NCI-H2171 treated with DMSO at 0.1 percent for 48 hours (cell line): ENCODE measurements at places on chromosomes 6 and 20.

DNA sequence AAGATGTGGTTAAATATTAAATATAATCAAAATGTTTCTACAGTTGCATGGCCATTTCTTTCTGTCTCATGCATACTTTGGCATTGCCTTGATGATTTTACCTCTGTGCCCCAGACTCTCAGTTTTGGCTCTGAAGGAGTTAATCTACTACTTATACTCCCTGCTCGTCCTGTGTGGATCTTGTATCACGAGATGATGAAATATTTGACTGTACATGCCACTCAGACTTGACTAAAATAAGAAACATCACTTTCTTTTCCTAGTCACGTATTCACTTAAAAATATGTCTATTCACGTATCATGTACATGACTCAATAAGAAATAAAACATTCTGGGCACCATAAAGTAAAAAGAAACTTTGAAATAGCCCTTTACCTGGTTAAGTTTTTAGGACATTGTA is 397.7 kb downstream of the RFPL4B start:
- DNase-seq, result no peak

GRCh38 chr6:114339706-114340105 is 3.1 kb downstream of the HS3ST5 start:
- DNase-seq, result no peak

DNA sequence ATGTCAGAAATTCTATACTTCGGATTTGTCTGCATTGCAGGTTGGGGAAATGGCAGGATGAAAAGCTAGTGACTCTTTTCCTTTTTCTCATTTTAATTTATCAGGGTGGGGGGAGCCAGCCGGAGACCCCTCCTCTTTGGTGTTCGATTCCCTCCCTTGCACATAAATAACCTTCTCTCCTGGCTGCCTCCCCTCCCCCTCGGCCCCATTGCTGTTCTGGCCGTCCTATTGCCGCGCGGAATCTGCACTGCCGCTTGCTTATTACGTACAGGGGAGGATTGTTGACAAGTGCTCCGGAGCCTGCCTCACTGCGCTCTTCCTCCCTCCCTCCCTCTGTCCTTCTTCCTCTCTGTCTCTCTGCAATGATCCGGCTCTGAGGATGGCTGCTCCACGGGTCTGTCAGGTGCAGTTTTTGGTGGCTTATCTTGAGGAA is 154.7 kb downstream of the JARID2 start:
- DNase-seq, result peak; percentile 80

DNA sequence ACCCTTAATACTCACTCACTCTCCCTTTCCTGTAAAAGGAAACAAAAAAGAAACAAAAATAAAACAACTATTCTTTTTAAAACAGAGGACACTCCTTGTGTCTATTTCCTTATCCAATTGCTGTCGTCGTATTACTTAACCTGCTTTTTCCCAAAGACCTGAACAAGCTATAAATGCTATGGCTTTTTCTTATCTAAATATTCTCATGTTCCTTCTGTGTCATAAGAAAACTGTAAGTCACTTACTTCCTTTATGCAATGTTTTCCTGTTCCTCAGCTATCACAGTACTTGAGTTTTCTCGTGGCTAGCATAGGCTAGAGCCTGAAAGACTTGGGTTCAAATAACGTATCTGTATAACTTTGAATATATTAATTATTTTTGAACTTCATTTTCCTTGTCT is 99.2 kb downstream of the IRAK1BP1 start:
- no peak for DNase-seq

DNA sequence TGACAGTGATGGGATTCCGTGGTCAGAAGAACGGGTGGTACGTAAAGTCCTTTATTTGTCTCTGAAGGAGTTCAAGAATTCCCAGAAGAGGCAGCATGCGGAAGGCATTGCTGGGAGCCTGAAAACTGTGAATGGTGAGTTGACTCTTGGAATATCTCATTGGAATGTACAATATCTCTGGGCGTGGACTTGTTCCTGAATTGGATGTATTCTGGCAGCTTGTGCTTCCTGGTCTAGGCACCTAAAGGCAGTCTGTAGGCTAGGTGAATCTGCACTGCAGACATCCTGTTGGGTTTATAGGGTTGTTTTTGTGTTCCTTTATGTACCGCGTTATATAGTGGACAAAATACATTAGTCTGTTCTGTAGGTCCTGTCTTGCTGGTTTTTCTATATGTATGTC is 128.2 kb downstream of the JARID2 start:
- DNase-seq, result no peak

DNA sequence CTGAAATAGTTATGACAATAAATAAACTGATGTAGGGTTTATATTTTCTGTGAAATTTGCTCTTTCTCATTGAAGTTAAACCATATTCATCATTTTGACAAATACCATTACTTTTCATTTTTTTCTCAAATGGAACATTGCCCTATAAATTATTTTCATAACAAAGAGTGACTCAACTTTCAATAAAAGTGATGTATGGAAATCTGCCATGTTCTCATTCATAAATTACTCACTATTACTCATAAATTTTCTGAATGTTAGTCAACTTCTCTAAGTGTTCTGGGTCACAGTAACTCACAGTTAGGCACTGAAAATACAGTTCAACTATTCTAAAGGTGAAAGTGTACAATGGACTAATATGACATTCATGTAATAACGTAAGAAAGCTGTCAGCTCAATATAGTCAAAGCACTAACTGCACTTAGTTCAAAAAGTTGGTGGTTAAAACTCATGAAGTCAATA is 19.0 kb upstream of the STX11 start:
- no peak for DNase-seq

DNA sequence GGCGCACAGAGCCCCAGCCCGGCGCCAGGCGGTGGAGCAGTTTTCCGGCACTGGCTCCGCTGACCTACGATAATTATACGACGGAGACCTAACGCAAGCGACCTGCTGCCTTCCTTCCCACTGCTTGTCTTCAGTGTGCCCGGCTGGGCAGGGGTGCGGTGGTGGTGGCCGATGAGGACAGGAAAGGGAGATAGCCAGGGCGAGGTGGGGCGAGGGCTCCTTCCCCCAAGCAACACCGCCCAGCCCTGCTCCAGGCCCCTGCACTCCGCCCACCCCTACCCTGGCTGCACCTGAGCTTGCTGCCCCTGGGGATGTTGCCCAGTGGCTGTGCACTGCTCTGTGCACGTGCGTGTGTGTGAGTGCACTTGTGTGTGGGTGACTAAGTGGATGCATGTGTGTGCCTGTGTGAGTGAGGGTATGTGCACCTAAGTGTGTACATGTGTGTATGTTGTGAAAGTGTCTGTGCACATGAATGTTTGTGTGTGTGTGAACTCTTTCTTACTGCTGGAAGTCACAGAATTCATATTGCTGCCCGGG is 42.6 kb upstream of the IRF4 start:
- DNase-seq, result no peak

DNA sequence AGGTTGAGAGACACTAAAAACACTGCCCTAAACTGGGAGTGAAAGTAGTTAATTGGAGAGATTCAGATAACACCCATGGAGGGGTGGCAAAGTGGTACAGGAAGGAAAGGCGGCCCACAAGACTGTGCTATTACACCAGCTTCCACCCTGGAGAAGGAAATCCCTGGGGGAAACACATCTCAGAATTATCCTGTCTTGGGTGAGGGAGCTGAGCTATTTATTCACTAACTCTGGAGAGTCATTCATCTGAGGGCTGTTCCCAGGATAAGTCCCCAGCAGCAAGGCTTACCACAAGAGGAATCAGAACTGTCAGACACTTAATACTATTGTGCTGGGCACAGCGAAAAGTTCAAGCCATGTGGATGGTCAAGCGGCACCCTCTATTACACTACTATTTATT is 9.9 kb downstream of the TBCC start:
- no peak for DNase-seq
